ENCODE measurements at places on chromosomes 7 and 10.

GRCh38 chr7:114970308-114970707 lies 48.4 kb downstream of the MDFIC start:
- no peak for DNase-seq

DNA sequence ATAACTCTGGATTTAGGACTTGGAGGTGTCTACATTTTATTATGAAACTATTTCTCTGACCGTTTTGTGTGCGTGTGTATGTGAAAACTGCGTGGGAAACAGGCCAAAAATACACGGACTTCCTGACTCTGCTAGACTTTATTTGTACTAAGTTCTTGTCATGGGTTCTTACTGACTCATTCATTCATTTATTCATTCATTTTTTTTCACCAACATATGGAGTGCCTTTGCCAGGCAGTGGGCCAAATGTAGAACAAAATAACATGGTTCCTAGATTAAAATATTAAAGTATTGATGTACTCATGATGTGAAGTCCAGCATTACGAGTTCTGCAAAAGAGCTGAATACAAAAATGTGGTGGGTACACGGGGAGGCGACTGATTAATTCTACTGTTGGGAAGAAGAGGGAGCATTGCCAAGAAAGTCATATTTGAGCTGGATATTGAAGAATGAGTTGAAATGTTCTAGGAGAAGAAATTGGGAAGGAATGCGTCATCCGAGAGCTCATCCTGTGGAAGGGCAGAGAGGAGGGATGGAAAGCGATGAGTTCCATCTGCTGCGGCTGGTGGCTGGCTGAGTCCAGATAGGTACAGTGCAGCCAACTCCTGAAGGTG lies 24.6 kb downstream of the CACNB2 start:
- DNase-seq, result no peak

DNA sequence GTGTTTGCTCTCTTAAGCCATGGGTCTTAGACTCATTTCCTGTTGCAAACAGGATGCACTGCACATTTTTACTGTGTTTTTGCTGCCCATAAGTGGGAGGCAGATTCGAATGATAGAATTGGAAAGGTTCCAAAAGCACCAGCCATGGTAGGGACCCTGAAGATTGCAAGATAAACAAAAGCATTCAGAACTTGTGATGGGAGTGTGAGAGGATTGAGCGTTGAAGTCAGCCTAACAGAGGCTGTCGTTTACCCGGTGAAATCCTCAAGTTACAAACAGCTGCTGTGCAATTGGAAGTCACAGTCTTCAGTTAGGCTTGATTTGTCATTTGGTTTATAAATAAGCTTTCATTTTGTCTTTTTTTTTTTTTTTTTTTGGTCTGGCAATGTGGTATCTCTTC lies 192.7 kb upstream of the MKI67 start:
- DNase-seq, result no peak

DNA sequence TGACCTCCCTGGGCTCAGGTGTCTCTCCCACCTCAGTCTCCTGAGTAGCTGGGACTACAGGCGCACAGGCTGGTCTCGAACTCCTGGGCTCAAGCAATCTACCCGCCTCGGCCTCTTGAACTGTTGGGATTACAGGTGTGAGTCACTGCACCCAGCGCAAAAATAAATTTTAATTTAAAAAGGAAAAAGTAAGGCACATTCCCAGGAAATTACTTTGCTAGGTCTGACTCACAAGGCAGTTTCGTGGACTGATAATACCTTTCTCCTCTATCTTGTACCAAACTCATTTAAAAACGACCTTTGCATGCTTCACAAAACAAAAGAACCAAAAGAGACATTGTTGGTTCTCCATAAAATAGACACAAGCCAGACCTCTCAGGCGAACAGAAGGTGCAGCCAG lies 29.7 kb downstream of the PARP12 start:
- DNase-seq, result no peak

DNA sequence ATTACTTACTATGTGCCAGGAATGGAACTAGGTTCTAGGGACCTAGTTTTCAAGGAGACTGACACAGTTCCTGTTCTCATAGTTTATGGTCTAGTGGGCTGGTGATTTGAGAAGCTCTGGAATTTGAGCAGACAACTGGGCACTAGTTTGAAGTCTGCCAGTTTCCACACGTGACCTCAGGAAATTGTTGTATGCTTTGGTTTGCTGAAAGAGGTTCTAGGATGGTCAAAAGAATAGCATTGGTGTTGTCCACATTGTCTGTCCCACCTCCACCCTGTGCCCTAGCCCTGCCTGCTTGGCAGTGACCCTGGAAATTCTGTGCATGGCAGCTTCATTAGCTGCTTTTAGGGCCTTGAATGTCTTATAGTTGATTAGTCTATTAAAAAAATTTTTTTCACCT lies 28.7 kb downstream of the GBF1 start:
- no peak for DNase-seq

- DNase-seq, result no peak
Observed at GRCh38 chr10:92122941-92123450, 167.9 kb downstream of the CPEB3 start.

DNA sequence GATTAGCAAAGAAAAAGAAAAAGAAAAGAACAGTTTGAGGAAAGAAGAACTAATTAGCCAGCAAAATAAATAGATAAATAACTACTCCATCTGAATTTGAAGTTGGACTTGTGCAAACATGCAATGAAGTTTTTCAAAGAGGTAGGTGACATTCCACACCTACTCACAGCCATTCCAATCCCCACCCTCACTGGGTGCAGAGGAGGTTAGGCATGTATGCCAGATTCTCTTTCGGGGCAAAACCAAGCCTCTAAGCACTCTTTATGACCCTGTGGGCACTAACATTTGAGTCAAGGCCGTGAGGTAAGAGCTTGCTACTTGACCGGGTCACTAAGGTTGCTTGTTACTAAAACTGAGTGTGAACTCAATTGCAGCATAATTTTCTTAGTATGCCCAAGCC lies 108.4 kb upstream of the SEMA3A start:
- DNase-seq, result no peak

- DNase-seq, result no peak
Observed at GRCh38 chr7:13988731-13989125, 738 bp downstream of the ETV1 start.

DNA sequence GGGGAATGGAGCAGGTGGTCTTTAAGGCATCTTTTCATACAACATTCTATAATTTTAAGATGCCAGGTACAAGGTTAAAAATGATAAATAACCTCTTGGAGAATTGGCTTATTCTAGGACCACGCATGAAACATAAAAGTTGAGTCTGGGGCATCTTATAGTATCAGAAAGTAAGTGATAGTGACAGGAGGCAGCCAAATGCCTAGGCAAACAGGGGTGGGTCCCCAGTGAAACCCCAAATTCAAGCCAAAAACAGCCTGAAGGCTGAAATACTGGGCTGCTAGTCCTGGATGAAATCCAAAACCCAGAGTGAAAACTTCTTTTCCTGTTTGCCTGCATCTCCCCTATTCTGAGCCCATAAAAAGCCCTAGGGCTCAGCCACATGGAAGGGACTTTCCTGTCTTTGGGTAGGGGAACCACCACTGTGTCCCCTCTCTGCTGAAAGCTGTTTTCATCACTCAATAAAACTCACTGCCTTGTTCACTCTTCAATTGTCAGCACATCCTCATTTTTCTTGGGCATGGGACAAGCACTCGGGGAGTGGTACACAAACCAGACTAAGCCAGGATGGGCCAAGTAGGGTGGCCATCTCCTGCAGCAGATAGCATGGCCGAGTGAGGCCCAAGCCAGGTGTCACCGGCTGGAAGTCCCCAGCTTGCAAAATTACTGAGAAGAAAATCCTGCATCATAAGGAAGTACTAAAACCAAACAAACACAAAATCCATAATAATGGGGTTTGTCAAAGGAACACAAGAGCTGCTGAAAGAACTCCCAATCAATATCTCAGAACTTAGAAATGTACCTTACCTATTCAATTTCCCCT lies 241.6 kb upstream of the GALNT17 start:
- DNase-seq, result no peak

DNA sequence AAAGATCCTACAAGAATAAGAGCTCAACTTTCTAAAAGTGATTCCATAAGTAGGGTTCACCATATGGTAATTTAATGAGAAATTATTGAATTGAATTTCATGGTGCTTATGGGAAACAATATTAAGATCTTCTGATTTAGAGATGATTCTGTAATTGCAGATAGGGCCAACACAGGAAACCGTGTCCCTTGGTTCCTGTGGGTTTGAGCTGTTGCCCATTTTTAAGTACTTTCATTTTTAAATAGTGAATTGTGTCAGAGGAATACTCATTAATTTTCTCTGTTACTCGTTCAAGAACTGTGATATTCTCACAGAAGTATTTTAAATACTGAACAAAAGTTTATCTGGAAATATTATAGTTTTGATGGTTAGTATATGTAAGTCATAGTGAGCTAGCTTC lies 129.2 kb downstream of the SRI start:
- no peak for DNase-seq

- no peak for DNase-seq
Observed at GRCh38 chr7:137026176-137026500, 157.7 kb downstream of the CHRM2 start.

- DNase-seq, result no peak
Observed at GRCh38 chr10:14625765-14626525, 148.8 kb downstream of the FAM107B start.

DNA sequence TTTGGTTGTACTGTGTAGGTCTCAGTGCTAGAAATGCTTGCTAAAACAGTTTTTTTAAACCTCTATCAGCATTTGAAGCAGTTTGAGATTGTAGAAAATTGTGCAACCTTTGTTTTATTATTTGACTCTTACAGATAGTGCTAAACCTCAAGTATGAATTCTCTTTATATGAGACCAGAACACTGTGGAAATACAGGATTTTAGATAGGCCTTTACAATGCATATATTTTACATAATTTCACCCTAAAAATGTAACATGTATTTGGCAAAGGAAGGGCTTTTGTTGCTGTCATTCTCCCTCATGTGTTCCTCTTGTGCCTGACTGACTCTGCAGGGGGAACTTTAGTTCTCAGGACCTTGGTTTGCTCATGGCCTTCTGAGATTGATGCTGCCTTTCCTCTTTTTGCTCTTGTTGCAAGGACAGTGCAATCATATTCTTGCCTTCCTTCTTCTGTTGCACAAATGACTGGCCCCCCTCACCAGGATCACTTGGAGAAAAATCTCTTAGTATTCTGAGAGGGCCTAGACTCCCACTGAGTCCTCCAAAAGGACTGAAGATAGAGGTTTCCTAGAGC lies 188.7 kb downstream of the PPP1R9A start:
- no peak for DNase-seq

DNA sequence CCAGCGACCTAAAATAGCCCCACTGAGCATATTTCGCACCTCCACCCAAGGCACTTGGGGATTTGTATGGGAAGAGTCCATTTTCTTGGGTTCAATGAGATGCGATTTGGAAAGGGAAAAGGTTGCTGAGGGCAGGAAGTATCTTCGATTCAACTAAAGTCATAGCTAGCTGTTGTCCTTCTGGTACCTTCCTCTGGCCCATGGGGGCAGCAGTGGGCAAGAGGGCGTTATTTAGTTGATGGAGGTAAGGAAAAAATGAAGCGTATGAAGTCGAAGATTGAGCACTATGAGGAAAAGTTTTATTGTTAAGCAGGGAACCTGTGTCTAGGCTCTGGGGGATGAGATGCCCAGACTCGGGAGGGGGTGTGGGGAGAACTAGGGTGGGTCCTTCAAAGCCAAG lies 135.4 kb downstream of the EVX1 start:
- no peak for DNase-seq

DNA sequence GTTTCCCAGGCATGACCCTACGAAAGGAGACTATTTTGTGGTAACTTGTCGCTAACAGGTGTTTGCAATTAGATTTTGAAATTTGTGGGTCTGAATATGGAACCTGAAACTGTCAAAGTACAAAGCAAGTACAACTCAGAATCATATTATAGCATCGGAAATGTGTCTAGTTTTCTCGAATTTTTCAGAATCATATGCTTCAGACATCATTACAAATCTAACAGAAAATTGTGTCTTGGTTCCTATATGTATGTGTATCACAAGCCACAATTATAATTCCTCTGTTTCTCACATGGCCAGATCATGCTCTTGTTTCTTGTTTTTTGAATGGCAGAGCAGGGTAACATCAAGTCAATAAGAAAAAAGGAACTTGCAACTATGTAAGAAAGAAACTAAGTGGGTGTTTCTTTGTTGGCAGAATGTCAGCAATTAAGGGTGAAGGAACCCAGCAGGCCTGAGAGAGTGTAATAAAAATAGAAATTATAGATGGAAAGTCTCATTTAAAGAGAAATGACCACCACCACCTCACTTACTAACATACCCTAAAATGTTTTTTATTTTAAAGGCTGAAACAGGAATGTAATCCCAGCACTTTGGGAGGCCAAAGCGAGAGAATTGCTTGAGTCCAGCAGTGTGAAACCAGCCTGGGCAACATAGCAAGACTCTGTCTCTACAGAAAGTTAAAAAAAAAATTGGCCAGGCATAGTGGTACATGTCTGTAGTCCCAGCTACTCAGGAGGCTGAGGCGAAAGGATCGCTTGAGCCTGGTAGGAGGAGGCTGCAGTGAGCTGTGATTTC lies 51.3 kb downstream of the PRTFDC1 start:
- DNase-seq, result no peak

DNA sequence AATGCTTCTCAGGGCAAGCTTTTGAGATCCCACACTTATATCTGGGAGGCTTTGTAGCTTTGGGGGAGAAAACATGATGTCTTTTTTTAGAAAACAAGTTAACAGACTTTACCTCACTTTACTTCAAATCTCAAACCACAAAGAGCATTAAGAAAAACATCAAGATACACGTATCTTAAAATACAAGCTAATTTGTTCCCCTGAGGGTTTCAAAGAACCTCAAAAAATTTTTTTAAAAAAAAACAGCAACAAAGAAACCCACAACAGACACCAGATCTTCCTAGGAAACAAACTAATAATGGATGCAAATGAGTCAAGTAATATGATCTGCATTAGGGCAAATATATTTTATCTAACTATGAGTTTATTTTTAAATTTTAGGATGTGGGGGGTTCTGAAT lies 24.7 kb downstream of the FAM3C start:
- no peak for DNase-seq

DNA sequence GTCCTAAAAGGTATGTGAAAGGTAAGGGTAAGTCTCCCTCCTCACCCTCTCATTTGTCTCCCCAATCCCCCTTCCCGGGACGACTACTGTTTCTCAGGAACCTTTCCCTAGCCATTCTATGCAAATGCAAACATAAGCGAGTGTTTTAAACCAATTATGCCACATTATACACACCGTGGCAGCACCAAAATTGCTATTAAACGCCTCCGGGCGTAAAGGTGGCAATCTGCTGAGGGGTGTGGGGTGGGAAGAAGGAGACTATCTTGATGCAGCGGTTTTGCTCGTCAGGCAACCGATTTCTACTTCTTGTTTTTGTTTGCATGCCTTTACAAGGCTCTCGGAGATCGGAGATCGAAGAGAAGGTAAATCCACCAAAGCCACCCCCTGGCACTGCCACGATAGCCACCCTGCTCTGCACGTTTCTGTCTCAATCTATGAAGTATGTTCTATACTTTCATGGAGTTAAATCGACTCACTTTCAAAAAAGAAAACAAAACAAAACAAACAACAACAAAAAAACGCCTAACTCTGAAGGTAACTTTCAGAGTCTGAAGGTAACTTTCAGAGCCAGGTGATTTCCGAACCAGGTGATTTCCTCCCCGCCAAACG lies 46.0 kb upstream of the CDK1 start:
- no peak for DNase-seq

All from stimulated activated CD4-positive, alpha-beta T cell treated with anti-CD3 and anti-CD28 coated beads, Interleukin-2, amount 100 ng/mL, for 4 hours (primary cell).